ENCODE measurements at places on chromosomes 7 and 10.

- DNase-seq, result no peak
These were observed 12.9 kb upstream of the FIGNL1 start for GRCh38 chr7:50463035-50463434.

- DNase-seq, result no peak
These were observed 9.8 kb downstream of the ATP6V1F start for GRCh38 chr7:128872394-128872824.

DNA sequence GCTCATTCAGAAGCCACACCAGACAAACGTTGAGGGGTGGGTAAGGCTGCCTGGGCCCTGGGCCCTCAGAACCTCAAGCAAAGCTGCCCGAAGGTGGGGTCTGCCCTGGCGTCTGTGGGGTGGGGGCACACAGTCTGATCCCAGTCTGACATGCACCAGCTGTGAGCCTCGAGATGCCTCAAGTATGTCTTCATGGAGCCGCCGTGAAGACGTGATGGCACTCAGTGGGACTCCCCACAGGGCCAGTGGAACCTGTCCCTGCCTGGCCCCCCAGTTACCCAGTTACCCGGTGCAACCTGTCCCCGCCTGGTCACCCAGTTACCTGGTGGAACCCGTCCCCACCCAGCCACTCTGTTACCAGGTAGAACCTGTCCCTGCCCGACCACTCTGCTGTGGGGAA lies 351.2 kb downstream of the PTPRN2 start:
- DNase-seq, result no peak

DNA sequence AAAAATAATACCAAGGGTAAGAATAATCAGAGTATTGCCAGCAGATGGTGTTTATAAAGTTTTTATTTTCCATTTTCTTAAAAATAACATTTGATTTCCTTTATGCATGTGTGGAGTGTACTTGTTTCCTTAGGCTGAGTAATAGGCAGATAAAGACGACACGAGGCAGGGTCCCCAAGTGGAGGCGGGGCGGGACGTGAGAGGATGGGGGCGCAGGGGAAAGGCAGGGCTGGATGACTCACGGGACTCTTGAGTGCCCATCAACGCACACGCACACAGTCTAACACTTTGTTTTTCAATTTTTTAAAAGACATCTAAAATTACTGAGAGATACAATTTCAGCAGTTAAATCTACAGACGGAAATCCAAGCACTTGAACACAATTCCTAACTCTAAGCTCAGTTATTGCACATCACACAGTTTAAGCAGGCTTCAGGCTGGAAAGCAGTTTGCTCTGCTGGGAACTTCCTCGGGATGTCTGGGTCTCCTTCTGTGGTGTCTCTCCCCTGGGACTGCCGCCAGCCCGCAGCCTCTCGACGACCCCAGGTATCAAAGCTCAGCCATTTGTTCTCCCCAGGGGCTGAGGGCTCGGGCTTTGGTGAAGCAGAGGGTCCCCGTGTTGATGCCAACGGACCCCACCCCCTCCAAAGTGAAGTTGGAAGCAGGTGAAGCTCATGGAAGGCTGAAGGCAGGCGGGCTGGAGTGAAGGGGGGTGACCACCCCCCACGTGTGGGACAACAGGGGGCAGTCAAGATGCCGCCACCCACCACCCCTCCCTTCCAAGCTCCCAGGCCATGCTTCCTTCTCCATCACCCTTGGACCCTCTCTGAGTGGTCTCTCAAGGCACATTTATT lies 29.1 kb downstream of the SPOCK2 start:
- DNase-seq, result no peak

DNA sequence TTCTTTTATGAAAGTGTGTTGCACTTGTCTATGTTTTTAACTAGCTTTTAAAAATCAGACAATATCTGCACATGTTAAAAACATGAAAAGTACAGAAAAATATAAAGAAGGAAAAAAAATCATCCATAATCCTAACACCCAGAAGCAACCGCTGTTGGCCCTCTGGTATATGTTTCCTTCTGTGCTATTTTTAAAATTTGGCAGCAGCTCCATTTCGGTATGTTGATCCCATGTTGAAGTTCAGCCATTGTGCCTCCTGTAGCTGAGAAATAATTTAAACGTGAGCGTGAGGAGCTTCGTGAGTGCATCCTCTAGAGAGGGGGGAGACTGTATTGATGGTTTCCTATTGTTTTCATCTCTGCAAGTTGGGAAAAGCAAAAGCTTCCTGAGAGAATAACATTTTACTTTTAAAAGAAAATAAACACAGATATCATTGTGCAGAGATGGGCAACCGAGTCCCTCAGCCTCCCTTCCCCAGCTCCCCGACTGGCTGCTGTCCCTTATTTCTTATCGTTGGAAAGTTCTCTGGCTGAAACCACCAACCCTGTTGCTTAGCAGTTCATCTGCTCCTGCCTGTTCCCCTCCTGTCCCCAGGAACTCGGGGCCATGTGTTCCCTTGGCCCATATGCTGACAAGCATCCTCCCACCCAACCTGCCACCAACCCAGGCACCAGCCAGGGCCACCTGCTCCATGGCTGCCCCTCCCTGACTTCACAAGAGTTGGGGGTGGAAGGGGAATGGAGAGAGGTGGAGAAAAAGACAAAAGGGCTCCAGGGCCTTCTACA lies 499.1 kb upstream of the PODXL start:
- no peak for DNase-seq

GRCh38 chr10:51083356-51083853 lies 9.1 kb downstream of the PRKG1 start:
- no peak for DNase-seq

- no peak for DNase-seq
These were observed 3.0 kb downstream of the ADAM8 start for GRCh38 chr10:133273534-133274143.

DNA sequence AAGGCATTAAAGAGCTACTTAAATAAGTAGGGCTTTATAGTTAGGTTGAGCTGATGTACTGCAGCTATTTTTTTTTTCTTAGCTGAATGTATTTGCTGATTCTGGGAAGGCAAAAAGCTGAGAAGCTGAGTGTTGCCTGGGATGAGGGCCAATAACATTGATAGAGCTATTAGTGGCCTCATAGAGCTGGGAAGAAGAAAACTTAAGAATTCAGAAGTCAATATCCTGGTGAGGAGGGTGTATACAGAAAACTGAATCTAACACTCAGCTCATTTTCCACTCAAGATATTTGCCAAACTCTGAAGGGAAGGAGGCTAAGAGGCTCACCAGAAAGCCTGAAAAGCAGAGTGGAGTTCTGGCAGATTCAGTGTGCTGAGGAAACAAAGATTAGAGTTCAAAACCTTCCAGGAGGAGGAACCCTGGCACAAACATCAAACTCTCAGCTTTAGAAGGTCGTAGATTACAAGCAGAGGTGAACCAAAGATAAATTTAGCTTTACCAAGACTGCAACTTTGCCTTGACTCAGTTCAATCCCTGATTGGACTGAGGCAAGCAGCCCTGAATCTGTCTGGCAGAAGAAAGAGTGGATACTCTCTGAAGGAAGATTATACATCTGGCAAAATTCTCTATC lies 11.3 kb downstream of the PPP1R3C start:
- no peak for DNase-seq

DNA sequence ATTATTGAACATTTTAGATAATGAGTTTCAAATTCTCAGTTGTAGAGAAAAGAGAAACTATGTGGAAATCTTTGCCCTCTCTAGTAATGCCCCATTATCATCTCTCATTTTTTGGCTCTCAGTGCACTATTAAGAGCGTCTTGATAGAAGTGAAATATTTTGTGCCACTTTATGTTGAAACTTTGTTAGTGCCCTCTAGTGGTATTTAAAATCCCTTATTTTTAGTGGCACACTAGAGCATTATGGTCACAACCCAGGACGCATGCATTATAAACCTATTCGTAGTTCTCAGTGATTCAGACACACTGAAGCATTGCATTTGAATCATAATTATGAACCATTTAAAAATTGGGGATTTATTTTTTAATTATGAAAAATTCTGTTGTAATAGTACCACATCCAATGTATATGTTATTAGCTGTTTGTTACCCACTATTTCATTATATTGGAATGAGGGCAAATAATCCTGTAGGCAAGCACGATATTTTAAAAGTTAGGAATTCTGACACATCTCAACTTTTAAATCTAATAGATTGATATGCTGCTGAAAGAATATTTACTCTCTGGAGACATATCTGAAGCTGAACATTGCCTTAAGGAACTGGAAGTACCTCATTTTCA lies 21.9 kb downstream of the PDCD4 start:
- no peak for DNase-seq

Measured in activated CD4-positive, CD25-positive, alpha-beta regulatory T cell treated with anti-CD3 and anti-CD28 coated beads, Interleukin-2, amount 50 U/mL, for 72 hours (primary cell).